ENCODE measurements at places on chromosomes 1 and 21.
A peak's percentile ranks its signal among the peaks of the same experiment; 100 is the strongest.

DNA sequence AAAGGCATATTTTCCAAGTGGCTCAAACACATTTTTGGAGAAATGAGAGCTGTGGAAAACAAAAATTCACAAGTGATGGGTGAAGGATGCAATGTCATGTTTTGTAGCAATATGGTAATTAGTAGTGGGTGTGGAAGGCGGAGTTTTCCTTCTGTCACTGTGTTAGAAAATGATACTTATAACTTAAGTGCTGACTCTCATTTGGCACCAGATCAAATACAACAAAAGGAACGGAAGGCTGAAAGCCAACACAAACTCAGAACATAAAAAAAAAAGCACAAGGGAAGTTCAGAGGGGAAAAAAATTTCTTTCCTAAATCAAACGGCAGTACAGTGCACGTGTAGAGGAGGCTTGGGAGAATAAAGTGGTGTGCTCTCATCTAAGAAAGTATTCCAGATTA is at the start of gene TNFSF18:
Gene TNFSF18, minus strand, starts transcription at position 77 of the 400 bp plus-strand sequence. Its CDS starts 45 bp downstream, at position 32.
- DNase-seq = no peak

DNA sequence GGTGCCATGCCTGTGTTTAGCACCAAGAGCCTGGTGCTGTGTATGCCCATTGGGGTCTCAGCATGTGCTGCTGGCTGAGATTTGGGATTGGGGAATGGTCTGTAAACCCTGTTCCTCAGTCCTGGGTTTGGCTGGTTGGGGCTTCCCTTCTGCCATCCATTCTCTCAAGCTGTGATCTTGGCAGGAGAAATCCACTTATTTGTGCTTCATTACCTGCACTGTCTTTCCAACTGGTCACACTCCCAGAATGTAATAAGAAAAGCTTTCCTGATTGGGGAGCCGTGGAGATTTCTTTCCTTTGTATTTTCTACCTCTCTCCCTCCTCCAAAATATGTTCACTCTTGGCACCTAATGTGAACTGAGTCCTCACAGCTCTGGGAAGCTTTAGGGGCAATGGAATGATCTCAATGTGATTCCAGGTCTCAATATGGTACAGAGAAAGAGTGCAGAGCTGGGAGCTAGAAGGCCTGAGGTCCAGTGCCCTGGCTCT is 23.0 kb upstream of the KCNA10 start:
- DNase-seq = no peak

- DNase-seq = no peak
These were observed 51.0 kb upstream of the LHX8 start for GRCh38 chr1:75083223-75083622.

GRCh38 chr1:231376101-231376500 is 38.0 kb downstream of the SPRTN start:
- no peak for DNase-seq

DNA sequence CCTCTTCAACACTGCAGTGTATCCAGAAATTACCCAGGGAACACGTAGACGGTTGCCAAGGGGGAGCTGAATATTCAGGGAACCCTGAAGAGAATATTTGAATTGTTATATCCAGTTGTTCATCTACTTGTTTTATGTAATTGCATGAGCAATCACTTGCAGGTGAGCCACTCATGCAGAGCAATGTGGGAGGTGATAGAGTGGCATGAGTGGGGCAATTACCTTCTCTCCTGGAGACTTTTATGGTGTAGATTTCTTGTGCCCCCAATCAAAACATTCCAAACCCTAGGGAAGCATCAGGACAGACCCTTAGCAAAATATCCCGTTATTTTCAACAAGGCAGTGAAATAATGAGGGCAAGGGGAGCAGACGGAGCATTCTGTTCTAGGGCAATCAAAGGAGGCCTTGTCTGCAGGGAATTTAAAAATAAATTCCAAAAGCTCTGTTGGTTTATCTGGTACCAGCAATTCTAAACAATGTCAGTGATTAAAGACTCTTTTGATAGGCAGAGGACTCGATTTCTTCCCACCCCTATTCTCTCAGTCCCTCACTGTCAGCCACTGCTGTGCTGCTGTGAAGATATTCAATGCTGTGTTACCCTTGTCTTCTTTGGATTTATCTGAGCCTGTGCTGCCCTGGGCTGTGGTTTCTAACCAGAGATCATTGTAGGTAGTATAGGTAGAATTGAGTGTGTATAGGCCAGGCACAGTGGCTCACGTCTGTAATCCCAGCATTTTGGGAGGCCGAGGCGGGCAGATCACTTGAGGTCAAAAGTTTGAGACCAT is 180.2 kb upstream of the MAP1LC3C start:
- DNase-seq = no peak

- no peak for DNase-seq
These were observed 32.2 kb downstream of the CLEC20A start for GRCh38 chr1:178464566-178464965.

DNA sequence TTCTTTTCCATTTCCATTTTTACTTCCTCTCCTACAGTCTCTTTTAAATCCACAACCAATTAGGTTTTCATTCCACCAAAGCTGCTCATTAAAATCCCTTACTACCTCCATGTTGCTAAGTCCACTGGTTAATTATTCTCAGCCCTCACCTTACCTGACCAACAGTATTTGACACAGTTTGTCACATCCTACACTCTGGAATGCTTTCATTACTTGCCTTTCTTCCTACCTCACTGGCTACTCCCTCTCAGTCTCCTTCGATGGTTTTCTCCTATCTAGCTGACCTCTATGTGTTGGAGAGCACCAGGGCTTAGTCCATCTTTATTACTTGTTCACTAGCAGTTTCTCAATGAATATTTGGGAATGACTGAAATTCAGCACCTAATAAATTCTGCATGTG is 78.6 kb downstream of the NME7 start:
- no peak for DNase-seq

DNA sequence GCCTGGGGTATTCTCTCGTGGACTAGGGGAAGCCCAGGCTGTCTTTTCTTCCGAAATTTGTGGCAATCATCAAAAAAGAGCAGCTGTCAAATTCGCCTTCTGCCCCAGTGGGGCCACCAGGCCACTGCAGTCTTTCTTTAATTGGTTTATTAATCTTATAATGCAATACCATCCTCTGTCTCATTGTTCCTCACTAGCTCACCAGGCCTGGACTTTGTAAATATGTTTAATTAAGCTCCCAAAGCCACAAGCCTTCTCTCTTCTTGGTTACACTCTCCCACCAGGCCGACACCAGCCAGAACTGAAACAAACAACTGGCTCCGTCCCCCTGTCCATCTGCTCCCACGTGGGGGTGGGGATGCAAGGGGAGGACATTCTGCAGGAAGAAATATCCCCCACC is 22.0 kb upstream of the CAMK1G start:
- no peak for DNase-seq

DNA sequence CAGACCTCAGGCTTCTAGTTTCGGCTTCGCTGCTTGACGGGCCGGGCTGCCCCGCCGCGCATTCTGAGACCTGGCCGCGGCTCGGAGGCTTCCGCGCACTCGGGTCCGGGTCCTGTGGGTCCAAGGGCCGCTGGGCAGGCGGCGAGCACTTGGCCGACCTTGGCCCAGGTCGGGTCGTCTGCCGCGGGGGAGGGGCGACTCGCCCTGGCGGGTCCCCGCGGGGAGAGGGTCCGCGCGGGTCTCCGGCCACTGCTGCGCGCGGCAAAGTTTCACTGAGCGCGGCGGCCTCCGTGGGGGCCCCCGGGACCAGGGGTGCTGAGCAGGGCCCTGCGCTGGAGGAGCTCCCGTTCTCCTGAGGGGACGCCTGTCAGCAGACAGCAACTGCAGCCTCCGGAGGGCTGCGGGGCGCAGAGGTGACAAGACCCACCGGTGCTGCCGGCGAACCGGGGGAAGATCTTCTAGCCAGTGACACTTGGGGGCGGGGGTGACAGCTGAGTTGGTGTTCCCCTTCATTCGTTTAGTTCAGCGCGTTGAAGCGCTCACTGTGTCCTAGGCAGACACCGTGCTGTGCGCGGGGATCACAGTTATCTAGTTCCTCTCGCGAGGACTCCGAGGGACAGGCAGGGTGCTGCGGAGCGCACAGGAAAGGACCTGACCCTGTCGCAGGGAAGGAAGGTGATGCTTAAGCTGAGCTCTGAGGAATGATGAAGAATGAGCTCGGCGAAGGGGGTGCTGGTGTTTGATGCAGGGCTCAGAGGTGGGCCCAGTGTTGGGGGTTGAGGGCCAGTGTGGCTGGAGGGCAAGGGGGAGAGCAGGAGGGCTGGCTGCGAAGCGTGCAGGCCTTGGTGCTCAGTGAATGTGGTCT is 725 bp downstream of the MTFR1L start:
- DNase-seq = peak; percentile 88

- DNase-seq = no peak
These were observed 134.5 kb downstream of the IER5 start for GRCh38 chr1:181222972-181223505.

DNA sequence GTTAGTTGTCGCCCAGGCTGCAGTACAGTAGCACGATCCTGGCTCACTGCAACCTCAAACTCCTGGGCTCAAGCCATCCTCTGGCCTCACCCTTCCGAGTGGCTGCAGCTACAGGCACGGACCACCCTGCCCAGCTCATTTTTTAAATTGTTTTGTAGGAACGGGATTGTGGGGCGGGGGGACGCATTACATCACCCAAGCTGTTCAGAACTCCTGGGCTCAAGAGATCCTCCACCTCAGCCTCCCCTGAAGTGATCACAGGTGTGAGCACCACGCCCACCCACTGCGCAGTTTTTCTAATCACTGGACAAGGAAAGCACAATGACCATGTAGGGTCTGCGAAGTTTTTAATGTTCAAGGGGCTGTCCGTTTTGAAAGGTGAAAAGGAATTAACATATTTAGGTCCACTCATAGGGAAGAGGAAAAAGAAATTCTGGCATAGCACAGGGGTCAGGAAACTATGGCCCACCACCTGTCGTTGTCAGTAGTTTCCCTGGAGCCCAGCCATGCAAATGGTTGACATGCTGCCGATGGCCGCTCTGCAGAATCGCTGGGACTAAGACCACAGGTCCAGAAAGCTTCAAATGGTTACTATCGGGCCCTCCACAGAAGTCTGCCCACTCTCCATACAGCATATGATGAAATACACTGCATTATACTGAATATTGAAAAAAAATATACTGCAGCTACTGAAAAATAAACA is 26.0 kb downstream of the SETD4 start:
- no peak for DNase-seq

GRCh38 chr21:37364722-37365121 is 1.9 kb upstream of the DYRK1A start:
- DNase-seq = no peak

GRCh38 chr1:195939844-195940243 is 668.4 kb downstream of the KCNT2 start:
- peak; percentile 72 for DNase-seq

DNA sequence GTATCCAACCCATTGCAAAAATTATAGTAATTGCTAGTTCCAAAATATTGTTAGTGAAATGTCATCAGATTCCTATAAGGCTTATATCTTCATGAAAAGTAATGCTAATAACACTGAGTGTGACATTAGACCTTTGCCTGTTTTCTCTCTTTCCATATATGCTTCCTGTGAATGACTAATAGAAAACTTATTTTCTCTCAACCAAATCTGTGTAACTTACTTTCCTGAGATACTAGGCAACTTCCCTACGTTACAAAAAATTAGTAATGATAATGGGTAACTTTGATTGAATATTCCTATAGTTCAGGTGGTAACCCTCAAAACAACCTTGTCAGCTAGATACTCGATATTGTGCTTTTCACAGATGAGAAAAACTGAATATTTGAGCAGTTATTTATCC is 124.2 kb upstream of the HNRNPU start:
- no peak for DNase-seq

DNA sequence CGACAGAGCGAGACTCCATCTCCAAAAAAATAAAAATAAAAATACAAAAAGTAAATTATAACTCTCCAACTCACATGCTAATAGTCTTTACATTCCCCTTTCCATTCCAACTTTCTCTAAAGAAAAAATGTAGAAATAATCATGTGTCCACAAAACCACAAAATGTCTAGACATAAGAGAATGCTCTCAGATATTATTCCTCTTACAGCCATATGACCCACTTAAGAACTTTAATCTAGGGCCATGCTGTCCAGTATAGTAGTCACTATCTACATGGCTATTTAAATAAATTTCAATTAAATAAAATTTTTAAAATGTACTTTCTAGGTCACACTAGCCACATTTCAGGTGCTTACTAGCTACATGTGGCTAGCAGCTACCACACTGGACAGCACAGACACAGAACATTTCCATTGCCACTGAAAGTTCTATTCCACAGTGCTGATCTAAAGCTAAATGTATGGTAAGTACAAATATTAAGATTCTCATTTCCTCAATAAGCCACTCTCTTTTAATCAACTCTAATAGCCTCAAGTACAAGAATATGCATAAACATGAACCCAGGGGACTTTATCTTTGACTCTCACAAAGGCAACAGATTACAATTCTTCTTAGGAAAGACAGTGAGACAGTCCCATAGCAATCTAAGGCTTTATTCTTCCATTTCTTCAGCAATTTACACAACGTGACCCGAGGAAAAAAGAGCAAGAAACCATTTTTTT is 138.6 kb downstream of the RERE start:
- DNase-seq = no peak

- no peak for DNase-seq
These were observed 35.6 kb upstream of the PUM1 start for GRCh38 chr1:31101147-31101502.

DNA sequence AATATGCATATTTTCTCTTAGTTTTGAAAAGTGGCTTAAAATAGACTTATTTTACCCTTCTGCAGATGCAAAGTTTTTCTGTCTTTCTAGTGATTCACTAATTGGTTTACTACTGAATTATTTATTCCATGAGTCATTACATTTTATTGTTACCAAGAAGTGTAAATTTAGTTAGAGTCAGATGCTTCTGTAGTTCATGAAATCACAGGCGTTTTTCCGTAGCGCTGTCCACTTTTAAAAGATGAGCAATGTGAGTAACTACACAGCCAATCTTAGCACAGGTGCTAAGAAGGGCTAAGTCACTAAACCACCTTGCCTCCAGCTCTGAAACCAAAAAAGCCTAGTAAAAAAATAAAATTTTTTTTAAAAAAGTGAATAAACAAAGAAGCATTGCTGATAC is 24.7 kb downstream of the RGS13 start:
- no peak for DNase-seq

- no peak for DNase-seq
These were observed 566.9 kb upstream of the ZRANB2 start for GRCh38 chr1:71647513-71648300.

- DNase-seq = no peak
These were observed 166.4 kb downstream of the PSMG1 start for GRCh38 chr21:39016740-39017315.

- no peak for DNase-seq
These were observed 32.3 kb upstream of the ETS2 start for GRCh38 chr21:38773099-38774061.

GRCh38 chr1:38038861-38039260 is 7.7 kb downstream of the POU3F1 start:
- no peak for DNase-seq

DNA sequence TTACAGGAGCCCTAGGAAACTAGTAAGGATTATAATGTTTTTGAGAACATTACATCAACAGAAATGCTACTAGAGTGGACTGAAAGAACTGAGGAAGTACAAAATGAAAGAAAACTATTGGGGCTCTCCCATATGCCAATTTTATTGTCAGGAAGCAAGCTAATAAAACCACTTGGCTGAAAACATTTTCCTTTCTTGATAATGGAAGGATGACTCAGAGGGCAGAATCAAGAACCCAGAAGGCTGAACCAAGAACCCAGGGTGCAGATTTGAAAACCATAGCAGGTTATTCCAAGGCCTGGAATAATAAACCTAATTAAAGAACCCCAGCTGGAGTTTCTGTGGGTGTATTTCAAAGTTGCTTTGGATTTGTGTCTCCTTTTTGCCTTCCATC is 70.7 kb downstream of the RPE65 start:
- DNase-seq = no peak
